ENCODE measurements at places on chromosomes 4 and X.
A peak's percentile ranks its signal among the peaks of the same experiment; 100 is the strongest.

GRCh38 chr4:160701671-160702070, 1462.1 kb downstream of the FSTL5 start:
- no peak for DNase-seq

- no peak for DNase-seq
Observed at GRCh38 chrX:137234651-137235402, 201.0 kb upstream of the GPR101 start.

- no peak for DNase-seq
Observed at GRCh38 chrX:130705591-130705990, 197.4 kb downstream of the ENOX2 start.

DNA sequence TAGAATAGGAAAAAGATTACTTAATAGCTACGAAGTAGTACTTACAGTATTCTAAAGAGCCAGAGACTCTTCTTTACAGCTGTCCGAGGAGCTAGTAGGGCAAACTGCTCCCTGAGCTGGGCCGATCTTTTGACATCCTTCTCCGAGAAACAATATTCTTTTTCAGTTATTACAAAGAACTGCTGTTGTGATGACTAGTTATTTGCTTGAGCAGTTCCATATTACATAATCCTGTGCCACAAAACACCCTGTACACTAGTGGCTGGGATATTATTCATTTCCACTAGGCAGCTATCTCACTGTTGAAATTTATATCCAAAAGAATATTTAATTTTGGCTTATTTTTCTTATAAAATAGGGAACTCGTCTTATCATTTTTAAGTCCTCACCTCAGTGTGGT, 278.3 kb downstream of the CHIC1 start:
- DNase-seq: no peak

GRCh38 chr4:168475745-168476144, 4.5 kb downstream of the DDX60L start:
- DNase-seq: peak; percentile 63

- no peak for DNase-seq
Observed at GRCh38 chrX:25011589-25012432, 4.0 kb downstream of the ARX start.

DNA sequence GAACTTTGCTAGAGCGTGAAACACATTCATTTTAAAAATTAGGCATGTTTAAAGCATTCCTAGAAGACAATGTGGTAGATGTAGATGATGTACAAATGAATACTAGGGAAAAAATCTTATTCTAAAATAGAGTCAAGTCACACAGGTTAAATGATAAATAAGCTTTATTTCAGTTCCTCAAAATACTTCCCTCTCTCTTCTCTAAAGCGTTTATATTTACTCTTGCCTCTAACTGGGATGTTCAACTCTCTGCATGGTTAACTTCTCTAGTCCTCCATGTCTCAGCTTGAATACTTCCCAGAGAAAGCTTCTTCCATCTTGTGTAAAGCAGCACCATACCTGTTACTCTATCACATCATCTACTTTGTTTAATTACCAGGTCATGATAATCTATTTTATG, 30.9 kb upstream of the GLRA3 start:
- no peak for DNase-seq

DNA sequence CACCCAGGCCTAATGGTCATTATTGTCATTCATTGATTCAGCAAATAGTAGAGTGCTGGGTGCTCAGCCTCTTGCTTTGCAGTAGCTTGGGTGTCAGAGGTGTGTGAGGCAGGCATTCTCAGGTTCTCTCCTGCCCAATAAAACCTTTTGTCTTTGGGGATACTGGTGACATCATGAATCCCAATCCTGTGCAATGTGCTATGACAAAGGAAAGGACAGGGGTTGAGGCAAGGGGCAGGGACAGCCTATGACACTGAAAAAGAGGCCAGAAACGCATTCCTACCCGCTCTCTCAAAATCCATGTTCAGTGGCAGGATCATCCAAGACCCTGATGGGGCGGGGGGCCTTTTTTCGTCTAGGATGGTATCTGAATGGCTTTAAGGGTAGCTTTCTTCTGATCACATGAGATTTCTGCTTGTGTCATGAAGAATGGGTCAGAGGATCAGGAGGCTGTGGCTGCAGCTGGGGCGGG, 1.5 kb upstream of the FAM193A start:
- no peak for DNase-seq

DNA sequence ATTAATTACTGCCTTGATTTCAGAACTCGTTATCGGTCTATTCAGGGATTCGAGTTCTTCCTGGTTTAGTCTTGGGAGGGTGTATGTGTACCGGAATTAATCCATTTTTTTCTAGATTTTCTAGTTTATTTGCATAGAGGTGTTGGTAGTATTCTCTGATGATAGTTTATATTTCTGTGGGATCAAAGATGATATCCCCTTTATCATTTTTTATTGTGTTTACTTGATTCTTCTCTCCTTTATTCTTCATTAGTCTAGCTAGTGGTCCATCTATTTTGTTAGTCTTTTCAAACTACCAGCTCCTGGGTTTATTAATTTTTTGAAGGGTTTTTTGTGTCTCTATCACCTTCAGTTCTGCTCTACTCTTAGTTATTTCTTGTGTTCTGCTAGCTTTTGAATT, 32.1 kb downstream of the CDX4 start:
- DNase-seq: peak; percentile 2

GRCh38 chrX:32530802-32531403, 680.4 kb downstream of the DMD start:
- DNase-seq: peak; percentile 61

DNA sequence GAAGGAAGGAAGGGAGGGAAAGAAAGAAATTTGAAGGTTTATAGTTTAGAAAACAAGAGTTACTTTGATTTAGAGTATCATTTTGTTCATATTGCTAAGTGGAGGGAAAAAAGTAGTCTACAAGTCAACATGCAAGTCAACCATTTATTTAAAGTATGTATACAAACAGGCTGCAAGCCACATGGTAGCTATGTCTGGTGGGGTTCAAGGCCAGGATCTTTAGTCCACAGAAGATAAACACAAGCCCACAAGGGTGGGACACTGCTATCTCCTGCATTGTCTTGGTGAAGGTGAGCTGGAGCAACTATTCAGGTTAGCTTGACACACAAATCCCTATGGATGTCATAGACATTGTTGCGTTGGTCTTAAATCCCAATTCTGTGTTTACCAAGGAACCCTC, 71.4 kb downstream of the ABCG2 start:
- no peak for DNase-seq

DNA sequence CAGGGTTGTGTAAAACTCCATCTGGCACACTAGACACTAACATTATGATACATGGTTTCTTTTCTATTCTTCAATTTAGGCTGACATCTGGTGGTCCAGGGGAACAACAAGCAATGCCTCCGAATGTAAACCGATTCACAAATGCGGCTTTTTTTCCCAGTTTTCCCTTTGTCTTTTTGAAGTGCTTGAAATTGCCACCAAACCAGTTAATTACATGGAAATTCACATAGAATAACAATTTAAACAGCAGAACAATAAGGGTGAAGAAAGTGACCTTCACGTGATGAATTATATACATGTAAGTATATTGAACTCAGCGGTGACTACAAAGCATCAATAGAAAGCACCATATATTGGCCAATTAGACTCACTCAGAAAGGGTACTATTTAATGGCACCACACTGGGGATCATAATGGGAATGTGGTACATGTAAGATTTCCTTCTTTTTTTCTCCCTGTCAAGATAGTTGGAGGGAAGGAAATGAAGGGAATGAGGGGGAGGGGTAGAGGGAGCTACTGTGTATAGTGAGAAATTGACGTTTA, 103.9 kb downstream of the MMRN1 start:
- peak; percentile 2 for DNase-seq

GRCh38 chr4:86497980-86498862, 95.9 kb upstream of the PTPN13 start:
- peak; percentile 86 for DNase-seq

- DNase-seq: no peak
Observed at GRCh38 chr4:146382194-146382593, 139.5 kb downstream of the SLC10A7 start.

- DNase-seq: no peak
Observed at GRCh38 chr4:53654300-53654758, 63.0 kb upstream of the LNX1 start.

GRCh38 chr4:76803522-76803921, 94.4 kb downstream of the SOWAHB start:
- DNase-seq: no peak

- DNase-seq: no peak
Observed at GRCh38 chr4:25076625-25077398, 46.1 kb upstream of the LGI2 start.

GRCh38 chr4:8191136-8191747, 7.8 kb upstream of the SH3TC1 start:
- no peak for DNase-seq

- DNase-seq: no peak
Observed at GRCh38 chr4:110032603-110033002, 119.9 kb downstream of the EGF start.

GRCh38 chrX:134244043-134244442, 7.1 kb downstream of the CCDC160 start:
- DNase-seq: no peak

GRCh38 chr4:158313566-158313965, 103.3 kb downstream of the TMEM144 start:
- no peak for DNase-seq

DNA sequence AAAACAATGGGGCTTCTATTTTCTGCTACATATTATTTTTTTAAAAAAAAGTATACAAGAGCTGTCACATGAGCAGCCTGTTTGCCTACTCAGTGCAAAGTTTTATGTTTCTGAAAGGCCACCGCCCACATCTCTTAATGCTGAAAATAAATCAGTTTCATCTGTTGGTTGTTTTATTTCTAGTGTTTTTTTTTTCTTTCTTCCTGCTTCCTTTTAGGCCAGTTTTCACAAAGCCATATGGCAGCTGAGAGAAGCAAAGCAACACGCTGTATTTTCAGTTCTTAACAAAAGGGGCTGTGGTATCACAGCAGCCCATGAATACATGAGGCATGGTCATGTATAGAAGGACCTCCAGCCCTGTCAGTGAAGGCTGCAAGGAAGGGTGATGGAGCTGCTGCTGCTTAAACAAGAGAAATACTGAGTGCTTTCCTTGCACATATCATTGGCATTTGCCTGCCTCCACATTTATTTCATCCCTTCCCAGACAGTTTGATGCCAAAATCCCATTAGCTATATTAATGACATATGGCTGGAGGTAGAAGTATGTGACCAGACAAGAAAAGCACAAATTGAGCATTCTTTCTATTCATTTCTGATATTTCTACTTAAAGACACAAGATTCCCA, 172.5 kb downstream of the PCDH18 start:
- DNase-seq: no peak

GRCh38 chr4:176849076-176849475, 56.4 kb upstream of the VEGFC start:
- DNase-seq: no peak

- peak; percentile 56 for DNase-seq
Observed at GRCh38 chr4:40238700-40239548, 42.1 kb downstream of the RHOH start.

DNA sequence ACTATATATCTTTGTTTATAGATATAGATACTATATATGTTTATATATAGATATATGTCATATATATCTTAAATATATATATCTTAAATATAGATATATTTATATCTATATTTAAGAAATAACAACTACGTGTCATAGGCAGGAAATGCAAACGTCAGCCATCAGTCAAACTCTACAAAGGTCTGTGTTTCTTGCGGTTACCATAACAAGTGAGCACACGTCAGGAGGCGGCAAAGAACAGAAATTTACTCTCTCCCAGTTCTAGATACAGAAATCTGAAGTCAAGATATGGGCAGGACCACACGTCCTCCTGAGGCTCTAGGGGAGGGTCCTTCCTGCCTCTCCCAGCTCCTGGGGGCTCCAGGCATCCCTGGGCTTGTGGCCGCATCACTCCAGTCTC, 6.5 kb downstream of the PLCXD1 start:
- DNase-seq: no peak

DNA sequence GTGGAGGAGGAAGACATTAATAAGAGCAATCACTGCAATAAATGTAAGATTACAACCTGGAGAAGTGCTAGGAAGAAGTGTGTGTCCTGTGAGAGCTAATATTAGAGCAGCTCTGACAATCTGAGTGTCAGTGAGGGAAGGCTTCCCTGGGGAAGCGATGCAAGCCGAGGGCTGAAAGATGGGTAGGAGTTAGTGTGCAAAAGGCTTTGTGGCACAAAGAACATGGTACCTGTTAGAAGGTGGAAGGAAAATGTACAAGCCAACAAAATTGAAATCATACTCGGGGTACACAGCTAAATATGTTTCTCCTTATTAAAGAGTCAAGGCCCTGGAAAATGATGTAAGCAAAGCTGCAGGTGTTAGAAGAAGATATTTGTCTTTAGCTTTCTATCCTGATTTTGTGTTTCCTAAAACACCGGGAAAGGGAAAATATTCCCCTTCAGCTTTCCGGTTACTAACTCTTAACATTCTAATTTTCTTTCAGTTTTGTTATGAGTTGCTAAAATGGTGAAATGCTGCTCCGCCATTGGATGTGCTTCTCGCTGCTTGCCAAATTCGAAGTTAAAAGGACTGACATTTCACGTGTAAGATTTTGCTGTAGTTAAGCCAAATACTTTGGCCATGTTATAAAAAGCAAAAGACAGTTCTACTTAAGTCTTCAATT, 808 bp downstream of the THAP6 start:
- no peak for DNase-seq

DNA sequence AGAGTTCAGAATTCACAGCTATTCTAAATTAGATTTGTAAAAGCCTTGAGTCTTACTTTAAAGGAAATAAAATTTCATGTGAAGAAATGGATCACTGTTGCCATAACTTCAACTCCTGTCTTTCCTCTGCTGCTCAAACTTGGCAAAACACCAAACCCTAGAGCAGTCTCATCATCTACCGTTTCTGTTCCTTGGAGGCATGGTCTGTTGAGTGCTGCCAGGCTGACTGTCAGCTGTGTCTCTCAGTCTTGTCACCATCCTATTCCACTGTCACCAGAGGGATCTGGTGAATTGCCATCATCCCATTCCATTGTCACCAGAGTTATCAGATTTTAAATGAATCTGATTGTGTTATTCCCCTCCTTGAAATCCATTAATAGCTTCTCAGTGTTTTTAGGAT, 55.6 kb downstream of the STIM2 start:
- no peak for DNase-seq

DNA sequence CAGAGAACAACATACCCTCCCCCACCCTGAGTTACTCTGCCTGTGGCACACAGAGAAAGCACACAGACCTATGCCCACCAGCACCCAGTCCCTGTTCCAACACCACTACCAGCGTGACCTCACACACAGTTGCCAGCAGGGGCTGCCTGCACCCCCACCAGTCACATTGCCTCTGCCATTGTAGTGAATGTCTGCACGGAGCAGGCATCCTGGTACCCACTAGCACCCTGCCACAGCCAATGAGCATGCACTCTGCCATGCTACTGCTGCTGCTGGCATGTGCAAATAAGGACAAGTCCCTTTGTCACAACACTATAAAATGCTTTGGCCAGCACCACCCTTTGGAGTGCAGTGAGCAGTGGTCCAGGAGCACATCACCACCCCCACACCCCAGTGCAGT, 47.1 kb downstream of the DACH2 start:
- DNase-seq: no peak

GRCh38 chrX:31929366-31929765, 857.5 kb upstream of the FTHL17 start:
- no peak for DNase-seq
